ENCODE measurements at places on chromosomes 13 and 19. TPM values are rescaled to one million over a fixed set of nuclear protein-coding genes. Genes with fewer than 3 reads are reported as not detected.
A peak's percentile ranks its signal among the peaks of the same experiment; 100 is the strongest.

- H3K4me1 ChIP-seq, result no peaks in the 10 kb centered on the region
- no peaks in the 10 kb centered on the region for H3K27me3 ChIP-seq
- H3K36me3 ChIP-seq, result peaks cover 40% of the 10 kb centered on the region
- DNase-seq, result no peak
- no peak overlapping the region for H3K4me3 ChIP-seq
- H3K27ac ChIP-seq, result no peak overlapping the region
These were observed 3.0 kb downstream of the RPL13A start for GRCh38 chr19:49490287-49491029.

DNA sequence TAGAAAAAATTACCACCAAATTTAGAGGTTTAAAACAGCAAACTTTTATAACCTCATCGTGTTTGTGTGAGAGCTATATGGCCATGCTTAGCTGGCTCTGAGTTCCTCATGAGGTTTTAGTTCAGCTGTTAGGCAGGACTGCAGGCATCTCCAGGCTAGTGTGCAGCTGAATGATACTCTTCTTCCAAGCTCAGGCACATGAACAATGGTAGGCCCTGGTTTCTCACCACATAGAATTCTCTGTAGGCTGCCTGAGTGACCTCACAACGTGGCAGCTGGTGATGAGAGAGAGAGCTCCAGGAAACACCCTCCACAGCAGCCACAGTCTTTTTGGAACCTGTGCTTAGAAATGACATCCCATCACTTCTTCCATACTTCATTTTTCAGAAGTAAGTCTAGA, 540.6 kb upstream of the MIR17HG start:
- no peak overlapping the region for H3K4me3 ChIP-seq
- H3K4me1 ChIP-seq, result no peaks in the 10 kb centered on the region
- no peaks in the 10 kb centered on the region for H3K27me3 ChIP-seq

DNA sequence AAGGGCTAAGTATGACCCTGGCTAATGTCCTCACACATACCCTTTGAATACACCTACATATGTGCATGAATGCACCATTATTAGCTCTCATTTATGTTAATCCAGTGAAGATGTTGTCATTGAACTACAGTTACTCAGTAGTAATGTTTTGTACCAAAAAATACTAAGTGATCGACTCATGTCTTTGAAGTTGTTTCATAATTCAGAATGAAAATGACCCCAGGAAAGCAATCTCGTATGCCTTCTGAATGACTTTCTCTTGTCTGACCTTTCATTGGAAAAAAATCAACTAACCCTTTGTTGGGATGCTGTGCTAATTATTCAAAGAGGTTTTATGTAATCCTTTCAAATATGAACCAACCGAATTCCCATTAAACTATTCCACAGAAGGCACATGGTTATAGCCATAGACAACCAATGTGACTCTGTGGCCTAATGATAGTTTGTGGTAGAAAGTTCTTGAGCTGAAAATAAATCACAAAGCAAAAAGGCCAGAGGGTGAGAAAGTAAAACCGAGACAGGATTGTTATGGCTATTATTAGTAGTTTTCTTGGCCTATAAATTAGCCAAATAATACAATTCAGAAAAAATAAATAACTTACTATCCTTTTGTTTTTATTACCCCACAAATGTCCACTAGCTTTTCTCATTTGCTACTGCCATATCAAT, 86.8 kb upstream of the STARD13 start:
- no peak overlapping the region for H3K4me3 ChIP-seq
- no peaks in the 10 kb centered on the region for H3K4me1 ChIP-seq
- DNase-seq, result no peak
- H3K27me3 ChIP-seq, result no peaks in the 10 kb centered on the region
- no peaks in the 10 kb centered on the region for H3K36me3 ChIP-seq
- H3K27ac ChIP-seq, result no peak overlapping the region

DNA sequence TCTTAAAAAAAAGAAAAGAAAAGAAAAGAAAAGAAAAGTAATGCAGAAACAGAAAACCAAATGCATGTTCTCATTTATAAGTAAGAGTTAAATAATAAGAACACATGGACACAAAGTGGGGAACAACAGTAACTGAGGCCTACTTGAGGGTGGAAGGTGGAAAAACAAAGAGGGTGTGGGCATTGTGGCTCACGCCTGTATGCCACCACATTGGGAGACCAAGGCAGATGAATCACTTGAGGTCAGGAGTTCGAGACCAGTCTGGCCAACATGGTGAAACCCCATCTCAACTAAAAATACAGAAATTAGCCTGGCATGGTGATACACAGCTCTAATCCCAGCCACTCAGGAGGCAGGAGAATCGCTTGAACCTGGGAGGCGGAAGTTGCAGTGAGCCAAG, 8.1 kb downstream of the ZNF708 start:
- H3K27me3 ChIP-seq, result no peaks in the 10 kb centered on the region
- no peaks in the 10 kb centered on the region for H3K4me1 ChIP-seq
- no peak for DNase-seq
- no peak overlapping the region for H3K4me3 ChIP-seq
- no peak overlapping the region for H3K27ac ChIP-seq

DNA sequence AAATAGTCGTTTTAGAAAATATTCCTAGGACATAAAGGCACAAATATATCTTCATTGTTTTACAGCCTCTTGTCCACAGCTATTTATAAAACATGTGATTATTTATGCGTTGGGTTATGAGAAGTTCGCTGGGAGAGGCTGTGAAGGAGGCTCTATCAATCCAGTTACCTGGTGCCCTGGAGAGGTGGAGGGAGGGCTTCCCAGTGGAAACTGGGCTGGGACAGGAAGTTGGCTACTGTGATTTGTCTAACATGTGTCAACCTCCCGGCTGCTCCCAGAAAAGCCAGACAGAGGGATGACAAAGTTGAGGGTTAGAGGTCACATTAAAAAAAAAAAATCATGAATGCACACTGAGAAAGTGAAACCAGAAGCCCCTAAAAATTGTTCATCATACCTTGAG, 346.5 kb downstream of the ZNF536 start:
- H3K27ac ChIP-seq, result peak overlapping the region; percentile 82
- no peaks in the 10 kb centered on the region for H3K4me1 ChIP-seq
- peak; percentile 56 for DNase-seq
- H3K27me3 ChIP-seq, result no peaks in the 10 kb centered on the region
- H3K4me3 ChIP-seq, result peak overlapping the region; percentile 60

- H3K4me3 ChIP-seq, result no peak overlapping the region
- no peaks in the 10 kb centered on the region for H3K27me3 ChIP-seq
- H3K4me1 ChIP-seq, result no peaks in the 10 kb centered on the region
- no peaks in the 10 kb centered on the region for H3K36me3 ChIP-seq
- H3K27ac ChIP-seq, result no peak overlapping the region
These were observed 12.9 kb downstream of the CFD start for GRCh38 chr19:872266-872951.

GRCh38 chr19:45455707-45456499, 11.9 kb upstream of the FOSB start:
- H3K4me3 ChIP-seq, result no peak overlapping the region
- H3K27ac ChIP-seq, result peak overlapping the region; percentile 53
- DNase-seq, result peak; percentile 95
- H3K4me1 ChIP-seq, result no peaks in the 10 kb centered on the region
- H3K36me3 ChIP-seq, result no peaks in the 10 kb centered on the region

DNA sequence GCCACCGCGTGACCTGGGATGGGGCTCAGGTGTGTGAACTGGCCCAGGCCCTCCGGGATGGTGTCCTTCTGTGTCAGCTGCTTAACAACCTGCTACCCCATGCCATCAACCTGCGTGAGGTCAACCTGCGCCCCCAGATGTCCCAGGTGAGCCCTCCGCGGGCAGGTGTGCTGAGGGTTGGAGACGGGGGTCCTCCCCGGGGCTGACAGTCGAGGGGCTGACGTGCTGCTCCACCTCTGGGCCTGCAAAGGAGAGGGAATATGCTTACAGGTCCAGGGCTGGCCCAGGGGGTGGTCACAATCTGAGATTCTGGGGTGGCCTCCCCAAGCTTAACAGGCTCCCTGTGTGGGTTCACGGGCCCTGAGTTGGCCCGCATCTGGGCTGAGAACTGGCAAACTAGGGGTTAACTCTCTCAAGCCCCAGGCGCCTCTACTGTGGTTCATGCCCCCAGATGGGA, 386 bp downstream of the VAV1 start:
- H3K36me3 ChIP-seq, result no peaks in the 10 kb centered on the region
- H3K27ac ChIP-seq, result no peak overlapping the region
- peak overlapping the region; percentile 57 for H3K4me3 ChIP-seq
- H3K27me3 ChIP-seq, result no peaks in the 10 kb centered on the region
- no peaks in the 10 kb centered on the region for H3K4me1 ChIP-seq
- no peak for DNase-seq

GRCh38 chr13:44605275-44605674, 29.1 kb upstream of the TSC22D1 start:
- H3K36me3 ChIP-seq, result no peaks in the 10 kb centered on the region
- no peaks in the 10 kb centered on the region for H3K4me1 ChIP-seq
- no peak overlapping the region for H3K27ac ChIP-seq
- no peaks in the 10 kb centered on the region for H3K27me3 ChIP-seq
- DNase-seq, result no peak

GRCh38 chr19:10762656-10763055, 44.8 kb downstream of the DNM2 start:
- no peak for DNase-seq
- H3K27me3 ChIP-seq, result no peaks in the 10 kb centered on the region
- peaks cover 40% of the 10 kb centered on the region for H3K4me1 ChIP-seq

DNA sequence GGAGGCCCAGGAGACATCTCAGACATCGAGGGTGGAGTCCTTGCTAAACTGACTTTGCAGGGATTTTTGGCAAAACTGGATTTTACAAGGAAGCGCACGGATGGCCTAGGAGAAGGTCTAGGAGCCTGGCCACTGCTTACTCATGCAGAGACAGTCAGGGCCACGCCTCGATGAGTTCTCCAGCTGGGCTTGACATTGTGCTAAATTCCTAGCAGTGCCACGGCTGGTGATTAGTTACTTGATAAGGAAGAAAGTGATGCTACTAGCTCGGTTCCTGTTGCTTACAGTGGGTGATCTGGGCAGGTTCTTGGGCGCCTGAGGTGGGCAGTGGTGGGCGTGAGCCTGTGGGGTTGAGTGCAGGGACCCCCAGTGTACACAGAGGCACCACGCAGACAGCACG, 143.4 kb downstream of the SOX1 start:
- H3K4me1 ChIP-seq, result no peaks in the 10 kb centered on the region
- no peaks in the 10 kb centered on the region for H3K27me3 ChIP-seq
- no peak for DNase-seq
- no peaks in the 10 kb centered on the region for H3K36me3 ChIP-seq

Gene CEACAM3
- 0.73 TPM for total RNA-seq

Gene FCER2
- not detected for total RNA-seq
